Endothelial cell of coronary artery (primary cell): ENCODE measurements at places on chromosomes 2 and 18. TPM values are rescaled to one million over a fixed set of nuclear protein-coding genes. Genes with fewer than 3 reads are reported as not detected.

OR6B2 gene
- not detected in 2 replicates for total RNA-seq

RIT2 gene
- total RNA-seq = not detected in 2 replicates

UGT1A6 gene
- not detected in 2 replicates for total RNA-seq

CCDC85A gene
- total RNA-seq = 11.2 and 24.1 TPM in 2 replicates

HOXD11 gene
- total RNA-seq = not detected in 2 replicates

CD207 gene
- total RNA-seq = under 0.01 TPM in 1 of 2 replicates, not detected in the other

UBE2E3 gene
- total RNA-seq = 39.0 and 44.4 TPM in 2 replicates

VAMP5 gene
- total RNA-seq = 77.6 and 88.9 TPM in 2 replicates

KYNU gene
- not detected in 2 replicates for total RNA-seq

PSMD1 gene
- 157 and 184 TPM in 2 replicates for total RNA-seq

SALL3 gene
- total RNA-seq = not detected in 2 replicates

ARHGAP28 gene
- 0.28 and 8.3 TPM in 2 replicates for total RNA-seq

CACNB4 gene
- 0.18 and 0.28 TPM in 2 replicates for total RNA-seq

EMX1 gene
- not detected in 2 replicates for total RNA-seq

RAD51AP2 gene
- not detected in 2 replicates for total RNA-seq

PARD3B gene
- 7.0 and 7.6 TPM in 2 replicates for total RNA-seq

MTCL1 gene
- 20.5 and 43.0 TPM in 2 replicates for total RNA-seq

ASB18 gene
- not detected in 2 replicates for total RNA-seq

POTEI gene
- 0.09 TPM in 2 replicates for total RNA-seq

DES gene
- not detected in 2 replicates for total RNA-seq

PDCD1 gene
- total RNA-seq = not detected in 2 replicates

ACMSD gene
- not detected in 2 replicates for total RNA-seq

CYS1 gene
- total RNA-seq = 0.09 and 0.19 TPM in 2 replicates

CCDC148 gene
- total RNA-seq = 0.09 and 0.18 TPM in 2 replicates

ADCYAP1 gene
- 0.94 TPM in 1 of 2 replicates, not detected in the other for total RNA-seq

FKBP1B gene
- 11.7 and 14.8 TPM in 2 replicates for total RNA-seq

IMPA2 gene
- 7.1 and 8.2 TPM in 2 replicates for total RNA-seq

AGXT gene
- not detected in 2 replicates for total RNA-seq

SFT2D3 gene
- 2.7 and 2.9 TPM in 2 replicates for total RNA-seq

MRPL44 gene
- 26.8 and 29.1 TPM in 2 replicates for total RNA-seq

PID1 gene
- 0.09 and 2.2 TPM in 2 replicates for total RNA-seq

RAB31 gene
- 22.7 and 24.9 TPM in 2 replicates for total RNA-seq

MCFD2 gene
- total RNA-seq = 171 and 186 TPM in 2 replicates

HOXD10 gene
- total RNA-seq = not detected in 2 replicates

IL1R1 gene
- total RNA-seq = 2.4 and 23.2 TPM in 2 replicates
